ENCODE measurements at places on chromosomes 12 and 14.
A peak's percentile ranks its signal among the peaks of the same experiment; 100 is the strongest.

GRCh38 chr14:51726166-51726899 is 74.6 kb downstream of the FRMD6 start:
- DNase-seq = no peak

DNA sequence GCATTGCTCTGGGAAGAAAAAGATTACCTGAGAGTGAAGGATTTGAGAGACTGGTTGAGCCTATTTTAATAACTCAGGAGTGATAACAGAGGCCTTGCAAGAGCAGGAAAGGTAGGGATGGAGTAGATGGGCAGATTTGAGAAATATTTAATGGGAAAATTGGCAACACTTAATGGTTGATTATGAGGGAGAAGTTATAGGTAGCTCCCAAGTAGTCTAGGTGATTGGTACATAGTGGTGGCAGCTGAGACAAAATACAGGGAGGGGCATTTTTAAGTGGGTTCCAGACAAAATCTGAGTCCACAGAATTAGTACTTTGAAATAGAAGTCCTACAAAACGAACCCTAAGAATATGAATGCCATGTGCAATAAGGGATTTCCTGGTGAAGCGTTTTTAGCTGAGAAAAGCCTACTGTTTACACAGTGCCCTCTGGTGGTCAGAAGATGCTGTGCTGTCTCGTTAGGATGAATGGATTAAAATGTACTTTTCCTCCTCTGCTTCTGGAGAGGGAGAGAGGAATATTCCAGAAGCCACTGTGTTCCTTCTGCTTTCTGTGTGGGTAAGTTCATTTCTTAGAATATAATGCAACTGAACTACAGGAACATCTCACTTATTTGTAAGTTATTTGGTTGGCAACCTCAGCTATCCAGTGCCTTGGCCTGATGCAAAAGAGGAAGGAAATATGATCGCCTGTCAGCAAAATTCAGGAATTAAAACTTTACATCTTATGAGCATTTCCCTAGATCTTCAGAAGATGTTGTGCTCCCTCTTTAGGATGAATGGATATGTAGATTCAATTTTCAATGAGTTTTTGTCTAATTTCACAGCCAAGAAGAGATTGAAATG is 6.5 kb downstream of the ZBTB1 start:
- peak; percentile 63 for DNase-seq

DNA sequence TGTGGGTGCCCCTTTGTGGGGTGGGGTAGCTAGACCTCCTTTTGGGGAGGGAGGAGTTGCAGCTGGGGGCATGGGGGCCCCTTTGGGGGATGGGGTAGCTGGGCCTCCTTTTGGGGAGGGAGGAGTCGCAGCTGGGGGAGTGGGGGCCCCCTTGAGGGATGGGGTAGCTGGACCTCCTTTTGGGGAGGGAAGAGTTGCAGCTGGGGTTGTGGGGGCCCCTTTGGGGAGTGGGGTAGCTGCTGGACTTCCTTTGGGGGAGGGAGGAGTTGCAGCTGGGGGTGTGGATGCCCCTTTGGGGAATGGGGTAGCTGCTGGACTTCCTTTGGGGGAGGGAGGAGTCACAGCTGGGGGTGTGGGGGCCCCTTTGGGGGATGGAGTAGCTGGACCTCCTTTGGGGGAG is 7.0 kb downstream of the NACA start:
- DNase-seq = no peak

DNA sequence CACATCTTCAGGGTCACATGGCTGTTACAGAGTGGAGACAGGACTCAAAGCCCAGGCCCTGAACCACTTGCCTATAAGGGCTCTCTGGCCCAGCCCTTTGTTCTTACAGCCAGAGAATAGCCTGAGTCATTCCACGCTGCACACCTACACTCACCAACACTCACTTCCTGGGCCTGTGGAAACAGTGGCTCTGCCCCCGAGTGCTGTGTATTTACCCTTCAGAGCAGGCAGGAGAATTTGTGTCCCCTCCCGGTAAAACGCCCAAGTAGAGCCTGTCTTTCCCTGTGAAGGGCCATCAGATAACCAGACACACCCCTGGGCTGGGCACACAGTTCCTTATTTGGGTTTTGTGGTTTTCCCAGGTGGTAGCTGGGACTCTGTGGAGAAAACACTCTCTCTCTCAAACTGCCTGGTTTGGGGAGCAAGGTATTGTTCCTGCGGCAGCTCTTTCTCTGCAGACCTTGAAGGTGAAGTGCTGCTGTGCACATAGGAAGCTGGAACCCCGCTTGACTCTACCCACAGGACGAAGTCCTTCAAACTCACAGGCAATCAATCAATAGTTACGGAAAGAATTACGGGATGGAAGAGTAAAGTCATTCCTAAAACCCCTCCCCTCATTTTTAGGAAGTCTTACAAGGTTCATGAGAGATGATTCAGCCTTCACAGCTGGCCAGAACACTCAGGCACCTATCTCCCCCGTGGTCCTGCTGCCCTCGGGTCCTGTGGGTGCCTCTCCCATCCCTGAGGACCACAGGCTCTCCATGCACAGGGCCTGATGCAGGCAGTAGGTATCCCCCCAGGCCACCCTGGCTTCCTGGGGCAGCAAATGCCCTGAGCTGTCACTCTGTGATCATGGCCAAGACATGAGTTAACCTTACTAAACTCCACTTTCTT is 20.3 kb downstream of the FIGNL2 start:
- no peak for DNase-seq

GRCh38 chr12:75482646-75483045 is 2.1 kb downstream of the GLIPR1 start:
- DNase-seq = no peak

GRCh38 chr14:24388474-24389179 is 10.2 kb upstream of the NYNRIN start:
- DNase-seq = no peak

DNA sequence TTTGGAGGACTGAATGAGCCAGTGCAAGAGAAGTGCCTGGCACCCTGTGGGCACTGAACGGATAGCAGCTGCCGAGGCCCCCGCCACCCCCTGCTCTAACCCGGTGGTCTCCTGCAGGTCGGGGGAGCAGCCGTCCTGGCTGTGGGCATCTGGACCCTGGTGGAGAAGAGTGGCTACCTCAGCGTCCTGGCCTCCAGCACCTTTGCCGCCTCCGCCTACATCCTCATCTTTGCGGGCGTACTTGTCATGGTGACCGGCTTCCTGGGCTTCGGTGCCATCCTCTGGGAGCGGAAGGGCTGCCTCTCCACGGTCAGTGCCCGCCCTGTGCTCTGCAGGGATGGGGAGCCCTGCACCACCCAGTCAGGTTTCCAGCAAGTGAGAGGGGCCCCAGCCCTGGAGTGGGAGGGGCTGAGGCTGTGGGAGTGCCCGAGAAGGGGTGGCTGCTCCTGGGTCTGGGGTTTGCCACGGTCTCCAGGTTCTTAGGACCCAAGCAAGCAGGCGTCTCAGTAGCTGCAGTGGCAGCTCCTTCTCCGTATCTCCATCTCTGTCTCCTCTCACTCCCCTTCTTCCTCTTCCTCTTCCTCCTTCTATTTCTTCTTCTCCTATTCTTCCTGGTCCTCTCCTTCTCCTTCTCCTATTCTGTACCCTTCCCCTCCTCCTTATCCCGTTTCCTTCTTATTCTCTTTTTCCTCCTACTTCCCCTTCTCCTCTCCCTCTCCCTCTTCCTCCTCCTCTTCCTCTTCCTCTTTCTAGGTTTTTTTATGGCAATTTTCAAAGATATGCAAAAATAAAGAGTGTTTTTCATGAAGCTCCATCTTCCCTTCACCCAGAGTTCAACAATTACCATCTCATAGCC is 37.4 kb downstream of the TSPAN11 start:
- no peak for DNase-seq

- no peak for DNase-seq
Measured at GRCh38 chr12:92695577-92695976, 7.2 kb upstream of the PLEKHG7 start.

DNA sequence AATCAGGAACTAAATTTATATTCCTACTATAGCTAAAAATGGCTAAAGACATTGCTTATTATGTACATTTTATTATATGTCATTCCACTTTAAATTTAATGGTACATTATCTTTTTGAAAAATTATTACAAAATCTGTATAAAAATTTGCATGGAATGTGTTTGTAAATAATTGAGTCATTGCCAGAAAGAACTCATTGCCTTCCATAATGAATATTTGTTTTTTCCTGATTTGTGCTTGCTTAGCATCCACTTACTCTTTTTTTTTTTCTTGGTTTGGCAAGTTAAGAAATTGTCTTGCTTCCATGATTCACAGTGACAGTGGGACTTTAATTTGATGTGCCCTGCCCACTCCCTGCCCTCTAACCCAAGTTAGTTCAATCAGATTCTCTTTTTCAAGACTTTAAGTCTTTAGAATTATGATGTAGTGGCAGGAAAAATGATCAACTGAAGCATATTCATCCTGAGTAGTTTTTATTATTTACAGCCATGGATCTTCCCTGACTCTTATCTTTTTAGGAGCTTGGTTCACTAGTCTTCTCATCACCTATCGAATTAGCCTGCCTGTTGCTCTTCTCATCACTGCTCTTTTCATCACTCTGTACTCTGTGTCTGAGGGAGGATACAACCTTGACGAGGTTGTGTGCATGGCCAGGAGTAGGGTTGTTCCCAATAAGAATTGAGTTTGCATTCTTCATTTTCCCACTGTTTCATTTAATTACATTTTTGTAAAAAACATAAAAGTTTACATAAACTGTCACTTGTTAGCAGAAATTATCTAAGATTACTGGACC is 442.0 kb downstream of the BTG1 start:
- DNase-seq = no peak

DNA sequence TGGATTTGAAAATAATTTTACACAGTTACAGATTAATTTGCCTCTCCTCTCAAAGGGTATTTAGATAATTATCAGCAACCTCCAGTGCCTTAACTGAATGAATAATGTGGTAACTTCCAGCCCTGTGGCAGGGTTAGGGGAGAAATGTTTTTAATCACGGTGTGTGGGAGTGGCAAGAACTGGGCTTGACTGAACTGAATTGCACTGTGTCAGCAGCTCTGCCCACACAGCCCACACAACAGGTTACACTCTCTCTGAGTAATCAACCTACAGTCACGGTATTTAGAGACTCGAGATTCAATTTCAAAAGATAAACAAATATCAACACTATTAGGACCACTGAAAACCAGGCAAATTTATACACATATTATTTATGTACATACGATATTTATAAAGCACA is 198.5 kb downstream of the KCNC2 start:
- no peak for DNase-seq

GRCh38 chr12:105485921-105486320 is 155.4 kb downstream of the C12orf75 start:
- no peak for DNase-seq

Measured in NCI-H1436 (cell line).